ENCODE measurements at places on chromosomes 16 and 17.

DNA sequence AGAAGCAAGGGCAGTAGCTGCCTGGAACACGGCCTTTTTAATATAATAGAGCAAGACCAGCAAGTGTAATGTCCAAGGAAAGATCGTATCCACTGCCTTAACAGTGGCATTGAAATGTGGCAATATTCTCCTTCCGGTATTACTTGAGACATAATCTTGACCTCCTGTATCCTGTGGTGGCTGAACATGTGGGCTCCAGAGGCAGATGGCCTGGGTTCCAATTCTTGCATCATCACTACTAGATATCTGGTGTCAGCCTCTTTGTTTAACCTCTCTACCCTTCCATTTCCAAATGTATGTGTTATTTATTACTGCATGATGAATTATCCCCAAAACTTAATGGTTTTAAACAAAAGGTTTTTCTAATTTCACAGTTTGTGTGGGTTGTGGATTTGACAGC lies 3.5 kb upstream of the CDYL2 start:
- no peak for DNase-seq

DNA sequence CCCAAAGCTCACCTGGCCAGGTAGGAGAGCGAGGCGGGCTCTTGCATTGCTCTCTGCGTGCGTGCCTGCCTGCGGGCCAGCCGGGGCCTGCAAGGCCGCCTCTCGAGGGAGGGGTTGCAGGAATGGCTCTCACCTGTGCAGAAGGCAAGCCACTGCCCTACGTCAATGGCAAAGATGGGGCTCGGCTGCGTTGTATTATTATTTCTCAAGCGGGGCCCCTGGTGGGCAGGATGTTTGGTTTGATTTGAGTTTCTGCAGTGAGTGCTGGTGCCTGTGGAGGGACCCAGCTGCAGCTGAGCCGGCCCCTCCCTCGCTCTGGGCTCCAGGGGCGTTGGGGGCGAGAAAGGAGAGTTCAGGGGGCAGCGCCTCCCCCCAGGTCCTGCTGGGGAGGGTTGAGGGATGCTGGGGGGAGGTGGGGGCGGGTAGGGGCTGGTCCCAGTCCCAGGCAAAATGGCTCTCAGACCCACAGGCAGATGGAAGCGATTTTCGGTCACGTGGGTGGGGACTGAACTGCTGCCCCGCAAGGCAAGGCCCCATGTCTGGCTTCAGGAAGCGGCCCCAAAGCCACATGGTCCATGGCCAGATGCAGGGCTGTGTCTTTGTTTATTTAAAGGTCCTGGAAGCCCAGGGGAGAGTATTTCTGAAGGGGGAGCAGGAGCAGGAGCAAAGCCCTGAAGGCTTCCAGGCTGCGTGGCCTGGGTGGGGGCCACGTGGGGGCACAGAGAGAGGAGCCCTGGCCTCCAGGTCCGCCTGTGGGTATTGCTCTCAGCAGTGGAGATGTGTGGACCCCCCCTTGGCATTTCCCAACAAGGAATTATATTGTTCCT lies 338.8 kb downstream of the SEC14L1 start:
- no peak for DNase-seq

GRCh38 chr17:16243801-16244567 lies 27.0 kb downstream of the PIGL start:
- DNase-seq: no peak

- DNase-seq: no peak
Observed at GRCh38 chr17:49132699-49133364, at the start of gene B4GALNT2. B4GALNT2 (plus strand) TSS chr17:49132769; CDS start chr17:49132793, 24 bp downstream.

DNA sequence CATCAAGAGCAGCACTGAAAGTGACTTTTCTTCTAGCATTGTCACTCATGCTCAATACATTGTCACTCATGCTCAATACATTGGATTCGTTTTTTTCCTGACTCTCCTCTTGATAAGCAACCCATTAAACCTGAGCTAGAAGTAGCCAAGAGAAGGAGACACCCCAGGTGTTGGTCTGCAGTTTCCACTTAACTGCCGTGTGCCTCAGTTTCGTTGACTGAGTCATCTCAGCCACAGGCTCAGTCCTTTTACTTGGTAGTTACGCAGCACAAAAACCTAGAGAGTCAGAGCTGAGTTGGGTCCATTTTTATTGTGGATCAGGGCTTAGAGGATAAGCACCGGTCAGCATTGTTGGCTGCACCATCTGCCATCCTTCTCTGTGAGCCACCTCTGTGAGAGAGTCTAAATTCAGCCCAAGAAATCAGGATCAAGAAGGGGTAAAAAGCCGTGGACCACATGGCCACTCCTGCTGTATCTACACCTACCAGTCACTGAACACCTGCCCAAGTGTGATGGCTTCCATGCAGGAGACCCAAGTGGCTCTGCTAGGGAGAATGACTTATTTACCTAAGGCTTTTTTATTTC lies 11.3 kb downstream of the GINS2 start:
- DNase-seq: no peak

GRCh38 chr17:48348352-48348751 lies 81.7 kb downstream of the SKAP1 start:
- no peak for DNase-seq

DNA sequence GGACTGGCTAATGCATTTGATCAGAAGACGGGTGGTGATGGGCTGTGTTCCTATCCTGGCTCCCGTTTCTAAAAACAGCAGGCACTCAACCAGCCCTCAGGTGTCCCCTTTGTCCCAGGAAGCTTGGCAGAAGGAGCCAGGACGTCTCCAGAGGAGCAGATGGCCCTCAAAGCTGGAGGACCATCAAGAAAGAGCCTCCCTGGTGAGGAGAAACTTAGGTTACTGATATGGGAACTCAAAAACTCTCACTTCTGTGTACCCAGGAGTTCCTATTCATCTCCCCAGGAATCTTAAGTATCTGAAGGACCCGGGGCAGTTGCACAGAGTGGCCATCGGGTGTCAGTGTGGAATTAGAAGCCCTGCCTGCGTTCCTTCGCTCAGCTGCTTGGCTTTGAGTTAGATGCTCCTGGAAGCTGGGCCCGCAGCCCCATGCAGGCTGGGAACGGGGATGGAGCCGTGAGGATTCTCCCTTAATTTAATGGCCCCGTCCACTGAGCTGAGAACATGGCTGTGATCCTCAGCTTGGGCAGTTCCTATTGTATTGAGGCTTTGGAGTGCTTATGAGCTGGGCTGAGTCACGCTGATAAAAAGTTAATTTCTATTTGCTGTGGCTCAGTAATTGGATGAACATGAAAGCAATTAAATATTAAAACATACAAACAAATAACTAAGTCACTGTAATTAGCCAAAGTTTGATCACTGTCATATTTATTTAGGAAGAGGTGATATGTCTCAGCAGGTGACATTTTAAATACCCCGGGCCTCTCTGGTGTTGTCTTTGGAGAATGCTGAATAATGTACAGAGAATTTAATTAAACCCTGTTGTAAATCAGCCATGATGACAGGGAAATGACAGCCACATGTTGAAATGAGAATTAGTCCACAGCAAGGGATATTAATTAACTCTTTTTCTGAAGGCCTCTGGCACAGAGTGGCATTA lies 402.1 kb downstream of the SEC14L1 start:
- DNase-seq: peak; percentile 60

GRCh38 chr17:12421646-12422306 lies 243.9 kb upstream of the MYOCD start:
- no peak for DNase-seq

DNA sequence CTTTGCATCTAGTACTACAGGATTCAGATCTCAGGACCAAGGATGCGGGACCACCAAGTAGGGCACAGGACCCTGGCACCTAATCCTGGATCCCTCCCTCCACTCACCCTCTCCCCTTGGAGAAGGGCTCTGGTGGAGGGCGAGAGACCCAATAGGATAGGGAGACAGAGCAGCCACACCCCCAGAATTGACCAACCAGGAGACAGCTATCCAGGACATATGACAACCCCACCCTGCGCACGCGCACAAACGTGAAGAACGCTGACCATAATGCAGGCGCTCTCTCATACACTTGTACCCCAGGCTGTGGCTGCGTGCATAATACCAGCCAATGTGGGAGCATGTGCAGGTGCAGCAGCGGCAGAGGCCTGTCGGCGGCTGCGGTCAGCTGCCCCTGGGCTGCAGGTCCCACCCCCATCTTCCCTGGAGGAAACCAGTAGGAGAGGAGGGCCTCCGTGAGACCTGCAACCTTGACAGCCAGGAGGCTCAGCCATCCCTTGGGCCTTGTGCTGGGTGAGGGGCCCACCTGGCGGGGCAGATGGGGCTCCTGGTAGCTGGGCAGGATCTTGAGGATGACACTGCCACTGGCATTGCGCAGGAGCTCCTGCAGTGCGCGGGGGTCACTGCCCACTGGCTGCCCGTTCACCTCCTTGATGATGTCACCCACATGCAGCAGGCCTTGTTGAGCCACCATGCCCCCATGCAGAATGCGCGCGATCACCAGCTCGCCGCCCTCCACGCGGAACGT lies 25.4 kb downstream of the MPP2 start:
- DNase-seq: no peak

GRCh38 chr17:20315821-20316220 lies 151.5 kb downstream of the LGALS9B start:
- DNase-seq: no peak

GRCh38 chr16:83113317-83113716 lies 486.5 kb downstream of the CDH13 start:
- DNase-seq: no peak

- DNase-seq: peak; percentile 82
Observed at GRCh38 chr16:4376126-4376892, 4.7 kb downstream of the VASN start.

GRCh38 chr17:18326039-18326438 lies 10.9 kb downstream of the SMCR8 start:
- DNase-seq: no peak

All from GM04504 (cell line).